ENCODE measurements at places on chromosomes 11 and 22.

DNA sequence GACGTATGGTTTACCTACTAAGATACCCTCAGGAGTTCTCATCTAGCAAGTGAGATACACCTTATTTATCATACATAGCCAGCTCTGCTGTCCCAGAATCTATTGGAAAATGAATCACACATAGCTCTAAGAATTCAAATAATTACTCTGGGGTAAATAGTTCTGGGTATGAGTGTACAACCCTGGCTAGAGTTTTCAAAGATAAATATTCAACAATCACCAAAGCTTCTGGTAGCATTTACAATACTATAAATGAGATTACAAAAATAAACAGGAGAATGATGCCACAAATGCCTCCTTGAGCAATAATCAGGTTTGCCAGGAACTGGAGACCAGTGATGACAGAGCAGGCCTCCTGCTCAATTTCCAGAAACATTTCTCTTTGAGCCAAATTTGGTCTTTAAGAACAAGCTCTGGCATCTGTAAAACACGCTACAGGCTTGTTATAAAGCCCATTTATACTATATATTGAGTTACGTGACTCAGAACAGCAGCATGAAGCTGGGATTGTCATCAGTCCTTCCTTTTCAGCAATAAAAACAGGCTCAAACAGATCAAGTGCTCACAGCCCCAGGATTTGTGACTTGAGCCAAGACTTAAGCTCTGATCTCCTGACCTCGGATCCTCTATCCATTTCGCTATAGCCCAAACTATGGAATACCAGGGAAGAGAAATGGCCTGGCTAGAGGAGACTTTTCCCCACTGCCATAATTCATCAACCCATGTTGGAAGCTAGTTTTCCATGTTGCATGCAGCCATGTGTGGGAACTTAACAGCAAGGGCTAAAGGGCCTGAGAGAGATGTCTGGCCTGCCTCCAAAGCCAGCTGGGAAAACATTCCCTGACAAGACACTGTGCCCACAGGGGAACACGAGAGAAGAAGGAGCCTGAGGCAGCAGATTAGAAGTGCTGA is 19.7 kb downstream of the RAB30 start:
- no peak for DNase-seq

DNA sequence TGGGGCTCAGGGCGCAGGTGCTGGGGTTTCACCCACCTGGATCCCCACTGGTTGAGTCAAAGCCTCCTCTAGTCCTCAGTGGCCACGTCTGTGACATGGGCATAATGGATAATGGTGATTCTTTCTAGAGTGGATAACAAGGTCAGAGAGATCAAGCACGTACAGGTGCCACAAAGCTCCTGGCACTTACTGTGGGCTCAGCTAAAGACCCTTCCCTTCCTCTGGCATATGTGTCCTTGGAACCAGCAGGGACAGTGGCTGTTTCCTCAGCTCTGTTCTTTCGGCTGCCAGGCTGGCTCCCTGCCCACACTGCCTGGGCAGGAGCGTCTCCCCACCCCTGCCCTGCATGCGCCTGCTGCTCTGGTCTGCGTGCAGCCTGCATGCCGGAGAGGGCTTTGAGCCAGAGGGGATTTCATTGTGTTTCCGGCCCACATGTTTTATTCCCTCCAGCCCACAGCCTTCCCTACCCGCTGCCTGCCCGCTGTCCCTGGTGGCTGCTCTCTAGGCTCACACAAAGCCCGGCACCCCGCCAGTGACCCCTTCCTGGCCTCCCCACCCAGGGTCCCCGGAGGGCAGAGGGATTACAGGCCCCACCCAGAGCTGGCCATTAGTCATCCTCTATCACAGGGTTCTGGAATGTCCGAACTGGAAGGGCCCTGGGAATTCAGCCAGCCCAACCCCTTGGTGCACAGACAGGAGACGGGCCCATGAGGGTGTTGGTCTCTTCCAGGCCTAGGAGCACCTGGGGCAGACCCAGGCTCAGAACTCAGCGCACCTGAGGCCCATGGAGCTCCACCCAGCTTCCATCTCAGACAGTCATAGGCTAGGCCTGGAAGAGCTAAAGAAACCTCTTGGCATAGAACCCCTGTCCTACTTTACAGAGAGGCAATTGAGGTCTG is 55.3 kb upstream of the GCAT start:
- no peak for DNase-seq

- DNase-seq = no peak
These were observed 53.6 kb downstream of the OSBPL5 start for GRCh38 chr11:3111466-3111865.

GRCh38 chr22:27583856-27584255 is 217.7 kb downstream of the MN1 start:
- DNase-seq = no peak

GRCh38 chr11:126917531-126918204 is 82.9 kb downstream of the KIRREL3 start:
- DNase-seq = no peak

All from stimulated activated CD4-positive, alpha-beta T cell treated with anti-CD3 and anti-CD28 coated beads, Interleukin-1b, Interleukin-23, amount 100 ng/mL, for 1 hour (primary cell).